ENCODE measurements at places on chromosomes 1 and 21.
A peak's percentile ranks its signal among the peaks of the same experiment; 100 is the strongest.

DNA sequence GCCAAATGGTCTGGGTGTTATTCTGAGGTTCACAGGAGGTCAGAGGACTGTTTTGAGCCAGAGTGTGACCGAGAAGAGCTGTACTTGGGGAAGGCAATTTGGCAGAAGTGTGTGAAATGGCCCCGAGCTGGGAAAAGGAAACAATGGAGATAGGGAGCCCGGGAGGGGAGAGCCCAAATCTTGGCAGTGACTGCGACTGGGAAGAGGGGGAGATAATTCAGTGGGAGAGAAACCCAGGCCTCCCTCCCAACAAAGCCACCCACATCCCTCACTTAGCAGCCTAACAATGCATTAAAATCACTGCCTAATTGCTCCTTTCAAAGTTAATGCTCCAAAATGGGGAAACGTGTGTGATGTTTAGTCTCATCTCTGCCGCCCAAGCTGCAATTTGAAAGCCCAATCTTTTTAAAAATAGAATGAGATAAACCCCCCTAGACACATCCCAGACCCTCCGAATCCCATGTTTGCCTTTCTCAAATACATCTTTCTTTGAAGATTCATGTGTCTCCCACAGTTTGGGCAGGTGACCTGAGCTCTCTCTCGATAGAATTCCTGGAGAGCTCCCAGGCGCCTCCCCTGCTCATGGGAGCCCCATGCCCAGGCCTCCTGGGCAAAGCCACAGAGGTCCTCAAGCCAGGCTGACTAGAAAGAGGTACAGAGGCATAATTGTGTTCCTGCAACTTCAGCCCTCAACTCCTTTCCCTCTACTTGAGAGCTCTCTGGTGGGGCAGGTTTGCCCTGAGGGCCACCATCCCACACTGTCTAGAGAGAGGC, 17.3 kb downstream of the LRRC52 start:
- DNase-seq = no peak

- no peak for DNase-seq
Measured at GRCh38 chr1:78322928-78323680, 167.7 kb upstream of the PTGFR start.

DNA sequence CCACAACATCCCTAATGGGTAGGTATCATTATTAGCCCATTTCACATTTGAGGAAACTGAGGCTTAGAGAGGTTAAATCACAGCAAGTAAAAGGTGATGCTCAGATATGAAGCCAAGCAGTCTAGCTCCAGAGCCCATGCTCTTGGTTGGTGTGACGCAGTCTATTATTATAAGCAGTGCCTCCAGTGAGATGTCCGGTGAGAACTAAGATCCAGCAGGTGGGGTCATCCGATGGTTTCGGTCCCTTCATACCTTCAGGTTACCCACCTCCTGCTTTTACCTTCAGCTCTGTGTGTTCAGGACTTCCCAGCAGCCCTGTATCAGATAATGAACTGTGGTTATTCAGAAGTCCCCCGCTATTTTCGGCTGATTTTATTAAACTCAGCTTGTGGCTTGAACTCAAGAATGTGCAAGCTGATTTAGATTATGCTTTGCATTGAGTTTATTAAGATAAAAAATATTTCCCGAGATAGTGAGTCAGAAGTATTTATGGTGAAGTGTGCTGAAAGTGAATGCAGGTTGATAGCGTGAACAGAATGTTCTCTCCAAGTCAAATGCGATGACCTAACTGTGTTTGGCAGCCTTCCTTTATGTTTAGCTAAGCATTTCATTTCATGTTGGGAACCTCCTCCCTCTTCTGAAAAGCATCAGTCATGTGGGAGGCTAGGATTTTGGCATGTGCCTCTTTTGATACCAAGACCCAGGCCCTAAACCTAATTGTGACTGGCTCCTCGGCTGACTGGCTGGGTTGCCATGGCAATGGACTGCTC, 160.9 kb upstream of the UBE2U start:
- DNase-seq = peak; percentile 98

- DNase-seq = no peak
Measured at GRCh38 chr21:36901575-36901974, 64.9 kb downstream of the HLCS start.

DNA sequence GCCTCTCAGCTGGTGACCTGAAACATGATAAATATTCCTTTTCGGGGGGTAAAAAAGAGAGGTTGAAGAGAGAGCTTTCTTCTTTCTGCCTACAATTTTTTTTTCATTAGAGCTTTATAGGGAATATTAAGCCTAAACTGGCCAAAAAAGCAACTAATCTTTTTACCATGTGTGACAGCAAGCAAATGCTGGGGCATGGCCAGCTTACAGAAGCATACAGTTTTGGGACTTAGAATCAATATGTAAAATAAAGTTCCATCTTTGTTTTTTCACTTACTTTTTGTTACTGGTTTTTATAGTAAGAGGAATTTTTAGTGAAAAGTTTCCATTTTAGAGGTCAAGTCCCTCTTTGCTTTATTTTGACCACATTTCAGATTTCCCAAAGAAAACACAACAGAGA, 301.2 kb upstream of the DEPDC1 start:
- no peak for DNase-seq

GRCh38 chr1:243834130-243834529, 15.9 kb downstream of the AKT3 start:
- no peak for DNase-seq

DNA sequence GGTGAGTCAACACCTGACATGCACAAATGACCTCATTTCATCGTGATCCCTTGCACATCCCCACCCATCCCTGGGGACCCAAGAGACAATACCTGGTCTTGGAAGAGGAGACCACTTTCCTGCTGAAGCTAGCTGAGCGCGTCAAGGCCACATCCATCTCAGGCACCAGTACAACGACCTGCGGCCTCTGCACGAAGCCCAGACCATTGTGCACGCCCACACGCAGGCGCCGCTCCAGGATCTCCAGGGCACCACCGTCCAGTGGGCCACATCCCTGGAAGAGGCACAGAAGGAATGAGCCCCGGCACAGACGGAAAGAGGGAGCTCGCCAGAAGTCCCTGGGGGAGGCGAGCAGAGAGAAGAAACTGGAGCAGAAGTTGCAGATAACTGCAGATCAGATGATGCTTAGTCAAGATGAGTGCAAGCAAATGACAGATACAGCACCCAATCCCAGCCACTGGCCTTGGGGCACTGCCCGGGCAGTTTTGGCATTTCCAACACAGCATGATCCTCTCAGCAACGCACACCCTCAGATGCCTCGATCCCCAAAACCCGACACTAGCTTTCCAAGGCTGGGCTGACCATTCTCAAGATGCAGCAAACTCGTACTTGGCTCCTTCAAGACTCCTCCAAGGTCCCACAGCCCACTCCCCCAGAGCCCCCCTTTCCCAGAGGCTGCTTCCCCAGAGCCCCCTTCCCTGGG, 44.1 kb downstream of the NPHP4 start:
- no peak for DNase-seq

DNA sequence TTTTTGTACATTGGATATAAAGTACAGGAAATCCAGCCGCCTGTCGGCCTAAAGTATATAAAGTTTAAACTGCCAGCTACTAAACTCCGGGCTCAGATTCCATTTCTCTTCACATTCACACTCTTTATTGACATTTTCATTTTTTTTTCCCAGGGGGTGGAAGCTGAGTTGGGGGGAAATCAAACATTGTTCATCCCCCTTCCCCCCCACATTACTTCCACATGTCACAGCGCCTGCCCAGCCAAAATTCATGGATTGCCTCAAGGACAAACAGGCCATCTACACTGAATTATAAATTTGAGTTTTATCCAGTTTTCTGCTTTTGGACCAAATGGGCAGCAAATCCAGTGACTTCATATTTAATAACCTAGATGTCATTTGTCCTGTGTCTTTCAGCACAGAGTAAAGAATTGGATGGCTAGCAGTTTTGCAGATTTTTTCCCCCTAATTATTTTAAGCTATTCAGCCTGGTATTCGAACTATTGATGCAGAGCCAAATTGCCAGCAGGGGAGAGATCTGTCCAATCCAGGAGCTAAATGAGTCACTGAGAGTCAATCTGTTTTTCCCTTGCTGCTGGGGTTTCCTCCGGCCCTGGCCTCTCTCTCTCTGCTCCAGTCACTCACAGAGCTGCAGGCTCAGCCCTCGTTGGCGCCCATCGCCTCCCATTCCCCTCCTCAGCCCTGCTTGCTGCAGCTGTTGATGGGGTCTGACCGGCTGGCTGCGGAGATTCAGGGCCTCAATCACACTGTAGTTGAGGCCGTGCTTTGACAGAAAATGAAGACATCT, 98.0 kb downstream of the LMO4 start:
- DNase-seq = peak; percentile 18

DNA sequence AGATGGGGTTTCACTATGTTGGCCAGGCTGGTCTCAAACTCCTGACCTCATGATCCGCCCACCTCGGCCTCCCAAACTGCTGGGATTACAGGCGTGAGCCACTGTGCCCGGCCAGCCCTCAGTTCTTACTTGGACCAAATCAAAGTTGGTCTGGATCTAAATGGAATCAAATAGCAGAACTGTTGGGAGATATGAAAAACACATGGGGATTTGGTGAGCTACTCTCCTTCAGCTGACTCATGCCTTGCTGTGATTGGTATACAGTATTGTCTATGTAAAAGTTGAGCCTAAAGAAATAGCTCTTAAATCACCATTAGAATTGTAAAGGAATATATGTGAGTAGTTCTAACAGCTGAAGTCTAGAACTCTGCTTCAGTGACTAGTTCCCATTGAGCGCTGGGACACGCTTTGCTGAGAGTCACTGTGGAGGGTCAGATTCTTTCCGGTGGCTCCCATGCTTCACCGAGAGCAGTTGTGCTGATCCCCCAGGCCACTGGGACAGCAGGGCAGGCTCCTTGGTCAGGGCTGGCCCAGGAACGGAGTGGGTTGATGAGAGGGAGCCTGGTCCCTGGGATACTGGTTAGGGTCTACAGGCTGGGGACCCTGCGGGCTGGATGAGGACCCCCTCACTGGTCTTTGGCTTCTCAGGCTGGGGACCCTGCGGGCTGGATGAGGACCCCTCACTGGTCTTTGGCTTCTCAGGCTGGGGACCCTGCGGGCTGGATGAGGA, 14.0 kb downstream of the PKNOX1 start:
- DNase-seq = no peak
